Left forelimb (tissue), 1 donor: ENCODE measurements at places on chromosomes 6 and 20.

DNA sequence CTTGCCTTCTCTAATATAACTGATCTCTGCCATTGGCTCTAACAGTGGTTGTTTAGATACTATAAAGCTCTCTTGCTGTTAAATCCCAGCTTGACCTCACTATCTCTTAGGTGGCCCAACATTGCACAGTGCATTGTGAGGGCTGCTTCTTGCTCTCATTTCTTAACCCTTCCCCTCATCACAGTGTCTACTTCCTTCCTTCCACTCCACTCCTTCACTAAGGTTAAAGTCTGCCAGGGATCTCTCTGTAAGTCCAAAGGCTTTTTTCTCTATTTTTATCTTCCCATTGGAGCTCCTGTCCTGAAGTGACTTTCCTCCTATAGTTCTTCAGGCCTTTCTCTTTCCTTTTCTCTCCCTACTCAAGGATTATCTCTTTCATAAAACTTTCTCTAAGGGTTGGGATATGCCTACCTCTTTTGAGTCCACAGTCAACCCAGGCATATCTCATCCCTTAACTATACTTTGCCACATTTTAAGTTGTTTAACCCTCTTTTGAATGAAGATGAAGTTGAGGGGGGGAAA lies 4.0 kb upstream of the TBC1D22B start:
- DNase-seq: no peak

DNA sequence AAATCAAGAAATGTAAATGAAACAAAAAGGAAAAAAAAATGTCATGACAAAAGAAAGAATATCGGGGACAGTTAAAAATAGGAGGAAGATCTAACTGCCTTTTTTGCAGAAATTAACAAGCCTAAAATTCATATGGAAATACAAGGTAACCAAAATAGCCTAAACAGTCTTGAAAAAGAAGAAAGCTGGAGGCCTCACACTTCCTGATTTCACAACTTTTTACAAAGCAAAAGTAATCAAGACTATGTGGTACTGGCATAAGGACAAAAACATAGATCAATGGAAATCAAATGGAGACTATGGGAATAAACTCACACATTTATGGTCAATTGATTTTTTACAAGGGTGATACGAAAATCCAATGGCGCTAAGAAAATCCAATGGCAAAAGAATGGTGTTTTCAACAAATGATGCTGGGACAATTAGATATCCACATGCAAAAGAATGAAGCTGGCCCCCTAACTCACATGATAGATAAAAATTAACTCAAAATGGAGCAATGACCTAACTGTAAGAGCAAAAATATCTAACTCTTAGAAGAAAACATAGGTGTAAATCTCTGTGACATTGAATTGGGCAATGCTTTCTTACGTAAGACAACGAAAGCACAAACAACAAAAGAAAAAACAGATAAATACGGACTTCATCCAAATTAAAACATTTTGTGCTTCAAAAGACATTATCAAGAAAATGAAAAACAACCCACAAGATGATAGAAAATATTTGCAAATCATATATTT lies 24.5 kb downstream of the MAP3K5 start:
- no peak for DNase-seq

GRCh38 chr6:137711972-137712371 lies 155.1 kb upstream of the TNFAIP3 start:
- DNase-seq: no peak

DNA sequence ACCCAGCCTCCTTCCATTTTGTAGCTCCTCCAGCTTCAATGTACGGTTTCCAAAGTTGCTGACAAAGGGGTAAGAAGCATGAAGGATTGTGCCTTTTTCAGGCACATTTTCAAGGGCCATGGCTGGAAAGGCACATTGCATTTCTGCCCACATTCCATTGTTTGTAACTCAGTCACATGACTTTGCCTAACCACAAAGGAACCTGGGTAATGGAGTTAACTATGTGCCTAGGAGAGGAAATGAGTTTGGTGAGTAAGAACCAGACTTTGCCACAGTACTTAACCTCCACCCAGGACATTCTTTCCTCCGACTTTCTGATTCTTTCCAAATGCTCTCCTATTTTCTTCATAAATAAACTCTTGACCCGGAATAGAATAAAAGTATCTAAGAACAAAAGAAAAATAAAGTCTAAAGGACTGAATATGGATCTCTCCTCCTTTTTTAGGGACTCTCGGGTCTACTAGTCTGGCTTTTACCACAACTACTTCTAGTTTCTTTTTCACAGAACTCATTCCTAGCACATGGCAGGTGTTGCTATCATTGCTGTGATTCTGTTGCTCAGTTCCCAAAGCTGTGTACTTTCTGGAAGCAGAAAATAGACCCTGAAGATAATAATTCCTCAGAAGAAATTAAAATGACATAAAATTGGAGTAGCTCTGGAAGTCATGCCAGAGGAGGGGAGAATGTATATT lies 81.5 kb upstream of the ISM1 start:
- DNase-seq: no peak

DNA sequence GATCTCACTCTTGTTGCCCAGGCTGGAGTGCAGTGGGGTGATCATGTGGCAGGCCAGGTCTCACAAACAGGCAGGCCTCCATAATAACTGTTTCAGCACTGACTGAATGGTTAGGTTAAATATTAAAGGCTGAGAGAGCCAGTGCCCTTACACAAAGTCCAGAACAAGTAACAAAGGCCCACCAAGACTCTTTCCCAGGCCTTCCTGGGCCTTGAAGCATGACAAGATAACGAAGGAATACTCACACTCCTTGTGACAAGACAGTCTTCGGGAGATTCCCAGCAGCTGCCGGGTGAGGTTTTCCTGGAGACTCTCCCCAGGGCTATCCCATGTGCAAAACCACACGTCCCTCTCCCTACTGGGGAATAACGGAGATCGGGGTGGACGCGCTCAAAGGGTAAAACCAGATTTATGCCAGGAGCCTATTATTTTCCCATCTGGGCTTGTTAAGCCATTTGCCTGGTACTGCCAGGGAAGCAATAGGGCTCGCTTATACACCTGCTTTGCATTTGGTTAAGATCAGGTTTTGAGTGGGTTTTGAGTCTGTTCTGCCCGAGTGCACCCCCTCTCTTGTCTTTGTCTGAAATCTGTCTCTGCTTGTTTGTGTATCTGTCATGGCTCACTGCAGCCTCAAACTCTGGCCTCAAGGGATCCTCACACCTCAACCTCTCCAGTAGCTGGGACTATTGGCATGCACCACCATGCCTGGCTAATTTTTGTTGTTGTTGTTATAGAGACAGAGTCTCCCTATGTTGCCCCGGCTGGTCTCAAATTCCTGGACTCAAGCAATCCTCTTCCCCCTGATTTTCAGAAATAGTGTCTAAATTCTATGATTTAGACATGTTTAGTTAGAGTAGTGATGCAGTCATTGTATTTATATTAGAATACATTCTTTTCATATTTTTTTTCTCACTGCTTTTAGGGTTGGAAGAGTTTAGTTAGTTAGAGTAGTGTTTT lies 1.4 kb upstream of the ENPP3 start:
- no peak for DNase-seq

- DNase-seq: no peak
Measured at GRCh38 chr20:33549229-33549999, 59.5 kb downstream of the CBFA2T2 start.

DNA sequence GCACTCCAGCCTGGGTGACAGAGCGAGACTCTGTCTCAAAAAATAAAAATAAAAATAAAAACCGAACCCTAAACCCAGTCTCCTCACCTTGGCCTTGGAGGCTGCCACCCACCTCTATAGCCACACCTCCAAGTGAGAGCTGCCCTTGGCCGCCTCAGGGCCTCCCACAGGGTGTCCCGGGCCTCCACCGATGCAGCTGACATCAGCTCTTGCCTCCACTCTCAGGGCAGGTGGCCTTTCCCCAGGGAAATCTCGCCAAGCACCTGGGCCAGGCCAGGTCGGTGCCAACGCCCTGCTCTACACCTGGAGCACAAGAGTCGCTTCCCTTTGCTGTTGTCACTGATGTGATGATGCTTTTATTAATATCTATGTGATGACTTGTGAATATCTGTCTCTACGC lies 8.9 kb upstream of the MYL9 start:
- DNase-seq: no peak

DNA sequence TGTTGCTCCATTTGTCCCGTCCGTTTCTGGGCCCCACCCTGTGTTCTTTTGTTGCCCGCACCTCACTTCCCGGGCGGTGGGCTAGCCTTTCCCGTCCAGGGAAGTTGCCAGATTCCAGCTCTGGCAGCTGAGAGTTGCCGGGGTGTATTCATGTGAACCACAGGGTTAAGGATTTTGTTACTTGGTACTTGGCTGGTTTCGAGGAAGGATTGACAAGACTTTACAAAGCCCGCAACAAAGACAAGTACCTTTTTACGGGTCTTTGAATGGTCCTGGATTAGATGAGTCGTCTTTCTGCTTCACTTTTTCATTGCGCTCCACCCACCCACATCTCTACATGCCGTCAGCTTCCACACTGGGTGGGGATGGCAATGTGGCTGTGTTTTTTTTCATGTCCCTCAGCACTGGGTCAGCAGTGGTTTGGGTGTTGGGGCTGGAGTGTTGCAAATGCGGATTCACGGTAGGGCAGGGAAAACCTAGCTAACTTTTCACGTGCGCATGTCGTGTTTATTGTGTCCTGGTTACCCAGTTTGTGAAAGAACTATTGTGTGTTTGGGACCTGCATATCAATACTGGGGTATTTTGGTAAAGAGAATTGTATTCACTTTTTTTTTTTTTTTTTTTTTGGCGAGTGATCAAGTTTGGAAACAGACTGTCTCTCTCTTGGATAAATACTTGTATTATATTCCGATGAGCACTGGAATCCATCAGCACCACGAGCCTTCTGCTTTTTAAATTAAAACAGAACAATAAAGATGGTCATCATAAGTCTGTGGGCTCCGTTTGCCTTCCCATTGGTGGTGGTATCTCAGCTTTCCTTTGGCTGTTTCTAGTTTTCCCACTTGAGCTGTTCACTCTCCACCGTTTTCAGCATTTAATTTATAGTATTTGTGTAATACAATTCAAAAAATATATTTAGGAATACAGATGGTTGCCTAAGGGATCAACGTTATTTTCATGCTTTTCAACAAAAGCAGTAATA lies 1.2 kb downstream of the DUSP22 start:
- DNase-seq: no peak

DNA sequence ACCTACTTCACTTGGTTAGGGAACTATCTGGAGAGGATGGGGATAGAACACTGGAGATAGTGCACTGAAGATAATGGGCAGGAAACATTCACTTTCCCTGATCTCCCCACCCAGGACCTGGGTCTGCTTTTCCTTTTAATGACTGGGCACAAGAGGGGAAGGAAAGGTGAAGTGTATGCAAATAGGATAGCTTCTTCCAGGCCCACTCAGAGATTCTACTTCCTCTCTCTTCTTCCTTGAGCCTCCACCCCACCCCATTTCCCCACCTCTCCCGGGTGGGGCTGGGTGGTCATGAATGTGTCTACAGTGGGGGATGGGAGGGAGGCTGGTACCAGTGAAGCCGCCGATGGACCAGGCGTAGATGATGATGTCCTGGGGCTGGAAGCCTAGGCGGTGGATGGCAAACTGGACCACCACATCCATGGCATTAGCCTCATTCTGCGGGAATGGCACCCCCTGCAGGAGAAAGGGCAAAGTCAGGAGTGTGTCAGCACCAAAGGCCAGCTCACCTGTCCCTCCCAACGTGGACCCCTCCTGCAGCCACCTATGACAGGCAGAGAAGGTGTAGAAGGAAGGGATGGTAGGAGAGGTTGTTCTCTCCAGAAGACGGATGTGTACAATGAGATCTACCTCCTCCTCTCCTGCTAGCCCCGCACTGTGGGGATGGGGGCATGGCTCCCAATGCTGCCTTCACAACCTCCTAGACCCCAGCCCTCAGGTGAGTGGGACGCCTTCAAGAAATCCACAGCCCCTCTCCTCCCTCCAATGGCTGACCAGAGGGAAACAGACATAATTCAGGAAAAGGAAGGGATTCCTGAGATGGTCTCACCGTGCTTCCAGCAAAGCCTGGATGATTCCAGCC lies 8.6 kb upstream of the LY6G5C start:
- no peak for DNase-seq

- no peak for DNase-seq
Measured at GRCh38 chr20:37932919-37933318, 30.0 kb downstream of the VSTM2L start.

GRCh38 chr20:44785768-44786167 lies 24.6 kb downstream of the RIMS4 start:
- DNase-seq: no peak

- DNase-seq: no peak
Measured at GRCh38 chr6:141764388-141764787, 368.3 kb upstream of the GJE1 start.

DNA sequence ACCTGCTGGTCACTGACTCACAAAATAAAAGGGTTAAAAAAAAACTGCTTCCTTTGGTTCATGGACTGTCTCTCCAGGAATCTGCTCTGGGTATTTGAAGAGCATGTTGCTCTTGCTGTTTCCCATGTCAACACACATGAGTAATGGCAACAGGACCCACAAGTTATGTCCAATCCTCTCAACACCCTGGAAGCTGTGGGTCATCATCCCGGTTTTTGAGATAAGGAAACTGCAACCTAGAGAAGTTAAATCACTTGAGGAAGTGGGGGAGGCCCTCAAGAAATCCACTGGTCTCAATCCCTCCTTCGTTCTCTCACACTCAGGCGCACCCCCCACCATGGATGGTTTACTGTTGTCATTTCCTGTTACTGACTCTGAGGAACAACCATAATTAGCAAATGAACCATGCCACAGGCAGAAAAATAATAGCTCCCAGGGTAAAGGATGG lies 12.4 kb downstream of the MAP1LC3A start:
- no peak for DNase-seq

GRCh38 chr6:136607932-136608772 lies 57.9 kb upstream of the MAP7 start:
- no peak for DNase-seq

DNA sequence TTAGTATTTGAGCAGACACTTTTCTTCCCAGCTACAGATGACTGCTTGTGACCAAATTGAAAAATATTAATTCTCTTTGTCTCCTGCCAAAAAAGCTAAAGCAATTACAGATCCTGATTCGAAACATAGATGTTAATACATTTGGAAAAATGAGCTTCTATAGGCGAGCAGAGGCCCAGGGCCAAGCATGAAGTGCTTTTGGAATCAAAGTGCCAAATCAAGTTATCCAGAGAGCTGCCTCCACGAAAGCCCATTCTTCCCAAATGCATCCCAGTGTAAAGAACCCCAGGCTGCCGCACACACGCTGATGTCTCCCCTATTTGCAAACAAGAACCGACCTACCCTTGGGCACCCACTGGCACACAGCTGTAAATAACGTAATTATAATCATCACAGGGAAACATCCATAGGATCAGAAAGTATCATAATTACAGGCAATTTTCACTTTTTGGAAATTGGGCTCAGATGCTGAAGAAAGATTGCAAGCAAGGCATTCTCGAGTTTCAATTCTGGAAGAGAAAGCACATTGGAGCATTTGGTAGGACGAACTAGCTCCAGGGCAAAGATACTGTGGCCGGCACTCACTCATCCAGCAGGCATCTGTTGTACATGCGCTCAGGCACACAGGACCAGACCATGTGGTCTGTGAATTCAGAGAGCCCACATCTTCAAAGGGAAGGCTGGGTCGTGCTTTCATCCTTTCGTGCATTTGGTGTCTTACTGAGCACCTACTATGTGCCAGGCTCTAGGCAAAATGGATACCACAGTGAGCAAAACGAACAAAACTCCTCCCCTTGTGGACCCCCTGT lies 45.9 kb downstream of the BMP7 start:
- DNase-seq: no peak
